ENCODE measurements at places on chromosomes 12 and 14.

GRCh38 chr14:85156319-85156718 is 373.6 kb upstream of the FLRT2 start:
- no peak for DNase-seq

DNA sequence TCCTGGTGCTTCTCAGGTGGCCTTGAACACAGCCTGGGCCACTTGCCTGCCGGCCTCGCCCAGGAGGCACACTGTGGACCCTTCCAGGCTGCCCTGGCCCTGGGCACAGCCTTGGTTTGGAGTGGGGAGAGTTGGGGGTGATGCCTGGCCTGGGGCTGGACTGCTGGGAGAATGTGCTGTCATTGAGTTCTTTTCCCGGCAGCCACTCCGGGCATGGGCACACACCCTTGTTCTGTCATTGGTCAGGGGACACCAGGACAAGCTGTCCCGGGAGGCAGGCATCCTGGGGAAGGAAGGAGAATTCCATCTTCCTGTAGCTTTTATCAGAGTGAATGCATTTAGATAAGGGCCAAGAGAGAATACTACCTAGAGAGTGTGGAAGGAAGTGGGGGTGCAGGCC is 61.8 kb upstream of the RIN3 start:
- no peak for DNase-seq

DNA sequence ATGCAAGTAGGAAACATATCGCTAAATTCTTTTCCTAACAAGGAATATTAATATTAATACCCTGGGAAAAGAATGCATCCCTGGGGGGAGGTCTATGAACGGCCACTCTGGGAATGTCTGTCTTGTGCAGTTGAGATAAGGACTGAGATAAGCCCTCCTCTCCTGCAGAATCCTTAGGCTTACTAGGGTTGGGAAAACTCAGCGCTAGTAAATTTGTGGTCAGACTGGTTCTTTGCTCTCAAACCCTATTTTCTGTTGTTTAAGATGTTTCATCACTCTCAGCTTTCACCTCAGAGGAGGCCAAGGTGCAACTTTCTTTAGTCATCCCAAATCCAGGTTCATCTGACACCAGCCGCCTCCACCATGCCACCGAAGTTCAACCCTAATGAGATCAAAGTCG is 11.2 kb upstream of the RESF1 start:
- no peak for DNase-seq

DNA sequence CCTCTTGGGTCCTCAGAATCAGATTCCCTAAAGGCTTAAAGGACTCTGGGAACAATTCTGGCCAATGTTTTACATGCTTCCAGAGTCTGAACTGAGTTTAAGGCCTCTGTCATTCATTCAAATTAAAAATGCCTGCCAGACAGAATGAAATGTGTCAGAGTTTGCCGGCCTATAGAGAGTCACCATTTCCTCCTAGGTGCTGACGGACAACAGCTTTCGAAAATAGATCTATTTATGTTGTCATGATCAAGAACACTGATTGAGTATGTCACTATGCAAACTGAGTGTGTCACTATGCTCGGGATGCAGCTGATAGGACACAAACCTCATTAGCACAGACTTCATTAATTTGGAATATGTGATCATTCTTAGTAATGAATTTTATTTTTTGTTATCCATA is 151.4 kb upstream of the TMCC3 start:
- no peak for DNase-seq

DNA sequence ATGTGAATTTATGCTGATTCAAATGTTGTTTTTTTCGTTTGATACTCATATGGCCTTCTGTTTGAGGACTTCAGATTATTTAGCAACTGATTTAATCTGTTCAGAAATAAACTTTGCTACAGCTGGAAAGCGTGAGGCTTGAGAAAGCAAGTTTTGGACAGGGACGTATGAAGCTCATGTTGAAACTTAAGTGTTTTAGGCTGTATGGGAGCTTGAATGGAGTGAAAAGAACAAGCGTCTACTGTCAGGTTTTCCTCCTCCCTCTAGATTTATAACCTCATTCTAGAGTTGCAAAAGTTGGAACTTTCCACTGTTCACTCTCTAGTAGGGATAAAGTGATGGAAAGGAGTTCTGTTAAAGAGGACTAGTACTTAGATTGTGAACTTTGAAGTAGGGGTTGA is 1.0 kb downstream of the PRPF39 start:
- DNase-seq, result no peak

DNA sequence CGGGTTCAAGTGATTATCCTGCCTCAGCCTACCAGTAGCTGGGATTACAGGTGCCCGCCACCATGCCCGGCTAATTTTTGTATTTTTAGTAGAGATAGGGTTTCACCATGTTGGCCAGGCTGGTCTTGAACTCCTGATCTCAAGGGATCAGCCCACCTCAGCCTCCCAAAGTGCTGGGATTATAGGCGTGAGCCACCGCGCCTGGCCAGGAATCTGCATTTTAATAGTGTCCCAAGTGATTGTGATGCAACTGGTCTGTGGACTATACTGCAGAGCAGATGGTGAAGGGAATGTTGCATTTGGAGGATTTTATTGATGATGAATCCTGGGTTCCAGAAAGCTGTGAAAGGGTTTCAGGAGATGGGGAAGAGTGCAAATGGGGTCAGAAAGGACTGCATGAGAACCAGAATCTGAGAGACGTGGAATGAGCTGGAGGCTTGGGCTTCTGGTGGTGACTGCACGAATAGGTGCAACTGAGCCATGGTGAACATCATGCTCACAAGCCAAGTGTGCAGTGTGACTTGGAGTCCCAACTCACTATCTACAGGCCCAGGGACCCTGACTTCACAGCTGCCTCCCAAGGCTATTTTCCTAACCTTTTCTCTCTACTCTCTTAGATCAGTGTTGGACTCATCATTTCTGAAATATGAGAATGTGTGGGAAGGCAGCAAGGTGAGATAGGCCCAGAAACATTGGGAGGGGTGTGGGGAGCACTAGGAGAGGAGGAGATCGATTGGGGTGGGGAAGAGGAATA is 4.5 kb downstream of the RPS26 start:
- no peak for DNase-seq

DNA sequence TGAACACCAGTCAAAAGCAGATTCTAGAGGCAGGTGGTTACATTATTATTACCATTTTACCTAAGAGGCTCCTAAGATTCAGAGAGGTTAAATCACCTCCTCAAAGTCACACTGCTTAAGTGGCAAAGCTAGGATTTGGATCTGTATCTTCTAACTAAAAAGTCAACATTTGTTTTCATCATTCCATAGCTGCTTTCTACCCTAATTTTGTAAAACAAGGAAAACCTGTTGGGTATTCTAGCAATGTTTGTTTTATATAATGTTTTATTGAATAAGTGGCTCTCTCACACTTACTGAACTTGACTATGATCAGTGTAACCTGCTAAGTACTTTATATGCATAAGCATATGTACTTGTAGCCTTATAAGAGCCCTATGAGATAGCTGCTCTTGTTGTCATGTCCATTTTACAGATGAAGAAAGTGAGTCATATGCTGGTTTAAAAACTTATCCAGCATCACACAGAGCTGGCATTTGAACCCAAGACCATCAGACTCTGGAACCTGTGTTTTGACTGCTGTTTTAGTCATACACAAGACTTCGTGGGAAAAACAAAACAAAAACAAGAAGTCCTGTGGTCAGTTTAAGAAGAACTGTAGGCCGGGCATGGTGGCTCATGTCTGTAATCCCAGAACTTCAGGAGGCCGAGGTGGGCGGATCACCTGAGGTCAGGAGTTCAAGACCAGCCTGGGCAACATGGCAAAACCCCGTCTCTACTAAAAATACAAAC is 31.7 kb upstream of the EVL start:
- DNase-seq, result no peak

Data from caudate nucleus (tissue), 63 donors.